D721Med (cell line): ENCODE measurements at places on chromosomes 12 and 14.

DNA sequence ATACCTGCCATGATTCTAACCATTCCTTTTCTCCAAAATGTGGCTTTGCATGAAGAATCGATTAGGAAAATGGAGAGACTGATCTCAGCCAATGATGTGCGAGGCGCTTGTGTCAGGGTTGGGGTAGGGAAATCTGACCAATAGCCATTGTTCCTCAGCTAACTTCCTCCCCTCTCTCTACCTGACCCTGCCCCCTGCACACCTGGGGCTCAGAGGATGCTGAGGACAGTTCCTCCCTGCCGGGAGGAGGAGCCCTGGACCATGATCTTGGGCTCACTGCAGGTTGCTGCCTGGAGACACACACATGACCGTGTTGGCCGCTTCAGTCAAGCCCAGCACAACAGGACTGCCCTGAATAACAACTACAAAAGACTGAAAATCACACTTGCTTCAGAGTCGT, 119.8 kb upstream of the SFSWAP start:
- DNase-seq: no peak

DNA sequence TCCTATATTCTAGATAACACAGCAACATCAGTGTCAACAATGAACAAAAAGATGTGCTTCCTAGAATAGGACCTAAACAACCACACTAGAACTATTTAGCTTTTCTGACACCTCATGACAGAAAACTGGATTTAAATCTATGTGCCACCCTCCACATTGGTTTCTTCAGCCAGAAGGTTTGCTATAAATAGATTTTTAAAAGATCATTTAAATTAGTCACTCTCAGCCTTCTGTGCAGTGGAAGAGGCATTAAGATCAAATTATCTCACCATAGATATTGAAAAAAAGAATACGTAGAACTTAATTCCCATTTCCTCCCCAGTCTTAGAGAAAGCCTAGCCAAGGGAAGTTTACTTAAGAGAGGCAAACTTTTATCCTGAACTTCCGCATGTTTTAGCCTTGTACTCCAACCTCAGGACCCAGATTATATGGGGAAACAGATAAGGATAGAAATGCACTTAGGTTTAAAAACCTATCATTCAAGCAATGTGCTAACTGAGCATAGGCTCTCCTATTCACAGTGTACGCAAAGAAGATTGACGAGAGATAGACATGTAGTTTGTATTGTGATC, 59.6 kb downstream of the NELL2 start:
- DNase-seq: no peak

- no peak for DNase-seq
These were observed 18.7 kb upstream of the KICS2 start for GRCh38 chr12:64240781-64241180.

GRCh38 chr12:78917513-78917912, 52.9 kb downstream of the SYT1 start:
- no peak for DNase-seq

GRCh38 chr14:103724116-103724515, 8.5 kb downstream of the ZFYVE21 start:
- DNase-seq: no peak
